ENCODE measurements at places on chromosomes 2 and 18. TPM values are rescaled to one million over a fixed set of nuclear protein-coding genes. Genes with fewer than 3 reads are reported as not detected.

The HTR2B gene
- not detected for total RNA-seq

The LOXHD1 gene
- 0.35 TPM for total RNA-seq

The SLC23A3 gene
- total RNA-seq = 0.87 TPM

The STK25 gene
- total RNA-seq = 97.4 TPM

The C2orf80 gene
- not detected for total RNA-seq

DNA sequence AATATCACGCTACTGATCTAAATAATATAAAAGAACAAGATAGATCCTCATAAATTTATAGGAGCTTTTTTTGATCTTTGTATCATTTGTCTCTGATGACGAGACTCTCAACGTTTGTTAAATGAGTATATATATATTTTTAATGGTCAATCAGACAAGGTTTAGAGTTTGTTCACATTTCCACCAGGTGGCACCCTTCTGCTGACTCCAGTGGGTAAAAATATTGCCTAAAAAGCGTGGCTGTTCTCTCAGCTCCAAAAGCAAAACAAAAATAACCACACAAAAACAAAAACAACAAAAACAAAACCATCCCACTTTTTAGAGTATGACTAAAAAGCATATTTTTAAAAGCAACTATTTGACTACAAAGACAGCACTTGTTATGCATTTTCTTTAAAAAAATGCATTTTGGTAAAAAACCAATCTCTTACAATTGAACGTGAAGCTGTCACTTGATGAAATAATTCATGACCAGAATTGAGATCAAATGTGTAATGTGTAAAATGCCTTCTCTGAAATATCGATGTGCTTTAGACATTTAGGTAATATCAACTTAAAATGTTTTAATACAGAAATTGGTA lies 723.2 kb downstream of the DPP10 start:
- no peak for DNase-seq

DNA sequence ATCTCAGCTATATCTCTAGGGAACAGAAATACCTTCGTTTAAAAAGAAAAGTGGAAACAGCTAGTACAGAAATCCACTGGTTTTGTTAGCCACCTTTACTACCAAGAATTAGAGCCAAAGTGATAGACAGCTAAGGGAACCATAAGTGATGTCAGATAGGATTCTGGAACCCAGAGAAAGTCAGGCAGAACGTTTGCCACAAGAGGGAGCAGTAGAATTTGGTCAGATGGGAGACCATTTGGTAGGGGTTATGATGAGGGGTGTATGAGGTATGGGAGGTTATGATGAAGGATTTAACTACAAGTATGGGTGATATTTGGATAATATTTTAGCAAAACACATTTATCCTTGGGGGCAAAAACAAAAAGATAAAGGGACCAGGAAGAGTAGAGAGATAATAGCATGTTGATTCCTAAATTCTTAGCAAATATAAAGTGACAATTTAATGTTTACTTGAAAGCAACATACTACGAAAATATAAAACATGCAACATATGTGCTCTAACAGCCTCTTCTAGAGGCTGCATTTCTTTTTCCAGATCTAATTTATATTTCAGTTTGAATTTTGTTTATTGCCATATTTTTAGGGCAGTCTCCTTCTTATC lies 3.3 kb downstream of the SLC8A1 start:
- DNase-seq = no peak

DNA sequence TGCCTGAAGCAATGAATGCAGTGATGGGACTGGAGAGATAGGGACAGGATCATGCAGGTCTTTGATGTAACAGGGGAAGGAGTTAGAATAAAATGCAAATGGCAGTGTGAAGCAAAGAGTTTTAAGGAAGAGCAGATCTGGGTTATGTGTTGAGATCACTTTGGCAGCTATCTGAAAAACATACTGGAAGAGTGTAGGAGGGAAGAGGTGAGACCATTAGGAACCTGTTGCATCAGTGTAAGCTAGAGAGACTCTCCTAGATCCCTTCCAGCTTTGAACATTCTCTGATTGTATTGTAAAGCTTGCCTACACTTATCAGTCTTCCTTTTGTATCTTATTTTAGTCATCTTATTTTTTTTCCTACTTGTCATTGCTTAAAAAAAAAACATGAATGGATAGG lies 10.5 kb downstream of the ACVR2A start:
- no peak for DNase-seq

DNA sequence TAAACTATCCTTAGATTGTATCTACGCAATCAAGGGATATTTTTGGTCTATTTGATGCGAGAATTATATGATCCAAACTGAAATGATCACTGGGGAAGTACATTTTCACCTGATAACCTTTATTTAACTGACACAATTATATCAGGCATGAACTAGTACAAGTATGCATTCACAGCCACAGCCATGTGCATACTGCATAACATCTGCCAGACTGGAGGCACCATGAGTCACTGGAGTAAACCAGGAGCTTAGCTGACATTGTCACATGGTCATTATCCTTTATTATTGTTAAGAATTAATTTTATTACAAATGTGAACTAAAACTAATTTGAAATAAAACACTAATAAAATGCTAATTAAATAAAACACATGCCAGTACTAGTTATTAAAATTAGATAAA lies 1127.1 kb downstream of the DPP10 start:
- no peak for DNase-seq

DNA sequence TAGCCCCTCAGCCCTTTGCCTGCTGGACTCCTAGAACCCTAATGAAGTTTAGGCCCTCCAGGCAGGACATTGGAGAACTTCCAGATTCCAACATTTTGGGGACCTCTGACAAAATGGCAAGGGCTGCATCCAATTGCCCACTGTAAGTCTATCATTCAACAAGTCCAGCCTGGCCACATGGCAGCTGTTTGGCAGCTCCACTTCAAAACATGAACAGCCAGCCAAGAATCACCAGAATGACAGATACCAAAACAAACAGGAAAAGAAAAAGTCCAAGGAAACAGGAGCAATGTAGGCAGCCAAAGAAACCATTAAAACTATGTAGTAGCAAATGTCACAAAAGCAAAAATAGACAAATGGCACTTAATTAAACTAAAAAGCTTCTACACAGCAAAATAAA lies 25.5 kb downstream of the SLC4A5 start:
- no peak for DNase-seq

DNA sequence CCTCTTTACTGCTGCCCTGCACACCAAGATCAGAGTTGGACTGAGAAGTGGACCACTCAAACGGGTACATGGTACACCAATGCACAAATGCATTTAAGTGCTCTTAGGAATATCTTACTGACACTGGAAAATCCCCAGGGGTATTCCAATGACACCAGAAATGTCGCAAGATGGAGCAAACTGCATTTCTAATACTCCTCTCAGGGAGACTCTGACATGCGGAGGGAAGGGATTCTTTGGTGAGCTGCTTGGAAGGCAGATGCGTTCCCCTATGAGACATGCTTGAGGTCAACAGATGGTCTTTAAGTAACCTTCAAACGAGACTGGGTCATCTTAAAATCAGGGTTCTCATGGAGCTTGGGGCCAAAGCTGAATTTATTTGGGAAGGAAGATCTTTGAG lies 521.8 kb upstream of the TCF4 start:
- DNase-seq = no peak

GRCh38 chr2:157875641-157876065 lies 477 bp downstream of the ACVR1 start:
- peak; percentile 79 for DNase-seq

DNA sequence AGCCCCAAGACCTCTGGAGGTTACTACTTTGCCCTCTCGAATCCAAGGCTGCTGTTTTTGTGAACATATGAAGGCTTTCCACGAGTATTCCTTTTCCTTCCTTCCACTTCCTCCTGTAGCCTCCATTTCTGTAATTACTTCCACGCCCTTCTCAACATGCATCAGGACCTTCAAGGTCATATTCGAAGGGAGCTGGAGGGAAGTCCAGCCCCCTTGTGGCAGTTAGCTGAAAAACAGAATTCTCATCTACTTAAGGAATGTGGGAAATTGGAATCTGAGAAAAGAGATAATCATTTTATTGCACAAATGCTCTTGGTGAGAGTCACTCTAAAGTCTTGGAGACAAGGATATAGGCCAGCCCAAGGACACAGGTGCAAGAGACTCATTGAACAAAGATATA lies 1000.2 kb downstream of the TDRD15 start:
- DNase-seq = no peak

GRCh38 chr2:36659872-36660312 lies 36.6 kb upstream of the VIT start:
- DNase-seq = no peak

DNA sequence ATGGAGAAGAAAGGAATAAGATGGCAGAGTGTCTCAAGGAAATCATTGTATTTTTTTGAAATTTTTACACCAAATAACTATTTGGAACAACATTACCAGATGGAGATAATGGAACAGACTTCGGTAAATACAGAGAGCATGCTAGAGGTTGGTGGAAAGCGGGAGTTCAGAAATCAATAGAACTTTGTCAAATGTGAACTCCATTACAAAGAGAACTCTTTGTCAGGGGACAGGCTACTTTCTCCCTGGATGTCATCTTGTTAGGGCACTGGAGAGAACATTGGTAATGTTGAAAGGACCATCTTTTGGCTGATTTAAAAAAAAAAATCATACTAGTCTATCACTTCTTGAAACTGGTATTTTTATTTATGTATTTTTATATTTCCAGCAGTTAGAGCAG lies 30.8 kb downstream of the DCC start:
- DNase-seq = no peak

DNA sequence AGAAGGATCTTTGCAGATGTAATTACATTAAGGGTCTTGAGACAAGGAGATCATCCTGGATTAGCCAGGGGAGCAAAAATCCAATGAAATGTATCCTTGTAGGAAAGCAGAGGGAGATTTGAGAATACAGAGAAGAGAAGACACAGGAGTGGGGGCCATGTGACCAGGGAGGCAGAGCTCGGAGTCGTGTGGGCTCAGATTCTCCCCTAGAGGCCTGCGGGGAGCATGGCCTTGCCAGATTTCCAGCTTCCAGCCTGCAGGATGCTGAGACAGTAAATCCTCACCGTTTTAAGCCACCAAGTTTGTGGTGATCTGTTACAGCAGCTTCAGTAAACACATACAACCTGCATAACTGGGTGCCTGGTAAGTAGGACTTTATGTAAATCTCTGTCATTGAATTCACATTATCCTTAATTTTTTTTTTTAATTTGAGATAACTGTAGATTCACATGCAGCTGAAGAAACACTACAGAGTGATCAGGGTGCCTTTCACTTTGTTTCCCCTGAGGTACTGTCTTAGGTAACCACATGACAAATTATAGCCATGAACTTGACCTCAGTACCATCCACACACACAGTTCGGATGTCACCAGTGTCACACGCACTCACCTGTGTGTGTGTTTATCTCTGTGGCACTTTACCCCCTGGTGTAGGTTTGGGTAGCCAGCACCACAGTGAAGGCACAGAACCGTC lies 138.4 kb upstream of the HDAC4 start:
- DNase-seq = peak; percentile 49

- DNase-seq = peak; percentile 69
Observed at GRCh38 chr2:8494589-8494988, 187.3 kb upstream of the ID2 start.

- DNase-seq = no peak
Observed at GRCh38 chr2:74991977-74992376, 33.5 kb downstream of the POLE4 start.

GRCh38 chr2:141068053-141068682 lies 1062.6 kb downstream of the LRP1B start:
- DNase-seq = no peak

DNA sequence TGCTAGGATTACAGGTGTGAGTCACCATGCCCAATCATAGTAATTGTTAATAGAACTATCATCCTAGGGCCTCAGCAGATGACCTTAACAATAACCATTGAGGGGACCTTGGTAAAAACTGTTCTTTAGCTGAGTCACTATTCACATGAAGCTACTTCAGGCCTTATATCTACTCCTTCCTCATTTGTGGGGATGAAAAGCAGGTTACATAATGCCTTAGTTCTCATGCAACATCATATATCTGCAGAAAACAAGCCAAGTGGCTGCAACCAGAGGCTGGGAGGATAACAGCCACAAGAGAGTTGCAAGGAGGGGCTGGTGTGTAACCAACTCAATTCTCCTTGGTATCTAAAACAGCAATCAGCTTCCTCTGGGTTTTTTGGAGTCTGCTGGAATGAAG lies 445.4 kb downstream of the NBAS start:
- no peak for DNase-seq

- DNase-seq = no peak
Observed at GRCh38 chr2:197131558-197131855, 179.1 kb downstream of the ANKRD44 start.

GRCh38 chr2:83696838-83697237 lies 762.2 kb downstream of the SUCLG1 start:
- no peak for DNase-seq

DNA sequence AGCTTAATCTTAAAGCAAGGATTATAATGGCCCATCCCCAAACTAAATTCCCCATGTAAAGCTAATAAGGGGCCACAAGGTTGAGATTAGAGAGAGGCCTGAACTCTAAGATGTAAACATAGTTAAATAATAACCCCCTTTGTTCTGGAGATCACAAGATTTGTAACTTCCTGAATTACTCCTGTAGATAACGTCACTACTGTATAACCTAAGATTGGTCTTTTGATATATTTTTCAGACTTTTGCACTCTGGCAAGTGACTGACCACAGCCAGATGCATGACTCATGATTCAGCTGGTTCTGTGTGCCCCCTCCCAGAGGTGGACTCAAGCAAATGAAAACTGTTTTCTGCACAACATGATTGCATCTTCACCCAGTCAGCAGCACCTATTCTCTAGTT lies 686.0 kb upstream of the DDX18 start:
- DNase-seq = no peak

DNA sequence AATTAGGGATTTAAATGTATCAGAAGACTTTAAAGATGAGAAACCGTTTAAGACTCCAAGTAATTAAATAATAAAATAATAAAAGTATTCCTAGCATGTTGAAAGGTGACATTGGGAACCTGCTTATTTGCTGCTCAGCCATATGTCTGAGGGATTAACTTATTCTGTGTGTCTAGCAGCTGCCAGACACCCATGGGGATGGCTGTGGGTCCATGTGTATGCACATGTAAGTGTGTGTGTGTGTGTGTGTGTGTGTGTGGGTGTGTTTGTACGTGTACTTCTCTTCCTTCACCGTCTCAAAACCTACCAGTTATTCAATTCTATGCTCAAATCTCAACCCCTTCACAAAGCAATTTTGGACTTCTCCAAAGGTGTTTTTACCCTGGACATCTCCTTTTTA lies 124.5 kb downstream of the SETBP1 start:
- DNase-seq = no peak

DNA sequence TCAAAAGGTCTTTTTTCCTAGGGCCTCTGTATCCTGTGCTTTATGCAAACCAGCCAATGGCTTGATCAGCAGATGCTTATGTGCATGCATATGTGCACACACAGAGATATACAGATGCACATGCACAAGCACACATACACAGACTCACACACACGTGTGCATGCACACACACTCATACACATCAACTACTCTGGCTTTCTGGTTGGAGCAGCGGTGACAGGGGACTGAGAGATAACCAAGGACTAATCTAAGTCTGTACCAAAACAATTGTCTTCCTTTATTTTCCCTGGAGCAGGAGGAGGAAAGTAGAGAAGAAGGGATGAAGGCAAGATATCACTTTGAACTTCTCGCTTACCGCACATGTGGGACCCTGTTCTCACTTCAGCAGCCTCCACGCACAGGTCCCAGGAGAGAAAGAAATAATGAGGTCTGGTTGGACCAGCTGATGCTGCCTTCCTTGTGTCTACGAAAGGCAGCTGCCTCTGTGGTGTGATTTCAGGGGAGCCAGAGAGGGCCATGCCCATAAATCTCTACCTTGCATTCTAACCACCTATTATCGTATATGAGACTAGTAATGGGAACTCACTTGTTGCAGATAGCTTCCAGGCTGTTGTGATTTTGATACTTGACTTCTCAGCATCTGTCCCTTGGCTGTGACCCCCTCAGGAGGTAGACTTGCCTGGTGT lies 338.0 kb downstream of the EN1 start:
- no peak for DNase-seq
